ENCODE measurements at places on chromosomes 1 and 21.

DNA sequence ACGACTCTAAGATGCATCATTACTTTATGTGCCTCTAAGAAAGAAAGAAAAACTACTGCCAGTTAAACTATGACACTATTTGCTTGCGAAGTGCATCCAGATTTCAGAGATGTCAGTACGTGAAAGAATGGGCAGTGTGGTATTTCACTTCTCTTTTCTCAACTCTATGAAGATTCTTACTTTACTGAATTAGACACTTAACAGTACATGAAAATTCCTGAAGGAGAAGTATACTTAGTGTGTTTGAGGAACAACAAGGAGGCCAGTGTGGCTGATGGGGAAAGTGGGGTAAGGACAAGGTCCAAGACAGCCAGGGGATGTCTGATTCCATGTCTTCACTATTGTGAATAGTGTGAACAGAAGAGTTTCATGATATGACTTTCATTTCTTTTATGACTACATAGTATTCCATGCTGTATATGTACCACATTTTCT is 53.9 kb upstream of the HSD17B7 start:
- DNase-seq = no peak

- DNase-seq = no peak
These were observed 176.0 kb downstream of the SEC16B start for GRCh38 chr1:177793900-177794299.

DNA sequence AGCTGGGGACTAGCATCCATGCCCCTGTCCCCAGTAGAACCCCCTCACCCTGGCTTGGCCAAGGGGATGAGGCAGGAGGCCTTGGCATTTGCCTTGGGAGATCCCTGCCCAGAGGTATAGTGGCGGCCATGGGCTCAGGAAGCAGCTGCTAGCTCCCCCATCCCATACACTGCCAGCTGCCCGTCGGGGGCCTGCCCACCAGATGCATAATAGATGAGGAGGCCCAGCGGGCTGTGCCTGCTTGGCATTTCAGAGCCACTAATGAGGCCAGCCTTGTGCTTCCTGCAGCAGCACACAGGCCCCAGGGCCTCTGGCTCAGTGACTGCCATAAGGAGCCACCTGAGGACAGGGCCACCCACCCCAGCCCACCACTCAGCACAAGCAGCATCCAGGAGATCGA is 23.6 kb downstream of the RAP1GAP start:
- no peak for DNase-seq

- no peak for DNase-seq
These were observed 684 bp downstream of the LTN1 start for GRCh38 chr21:28991861-28992525.

DNA sequence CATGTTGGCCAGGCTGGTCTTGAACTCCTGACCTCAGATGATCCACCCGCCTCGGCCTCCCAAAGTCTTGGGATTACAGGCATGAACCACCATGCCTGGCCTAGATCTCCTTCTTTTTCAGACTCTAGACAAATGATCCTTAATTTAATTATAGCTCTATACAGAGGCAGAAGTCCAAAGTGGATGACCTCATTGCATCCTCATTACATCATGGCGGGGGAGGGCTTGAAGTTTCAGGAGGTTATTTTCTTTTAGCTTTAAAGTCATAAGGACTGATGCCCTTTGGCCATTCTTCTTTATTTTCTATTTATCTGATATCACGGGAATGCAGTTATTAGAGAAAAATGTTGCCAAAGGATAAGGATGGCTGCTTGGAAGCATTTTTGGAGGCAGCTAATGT is 14.1 kb upstream of the MARK1 start:
- DNase-seq = no peak
